ENCODE measurements at places on chromosomes 7 and 10.
A peak's percentile ranks its signal among the peaks of the same experiment; 100 is the strongest.

DNA sequence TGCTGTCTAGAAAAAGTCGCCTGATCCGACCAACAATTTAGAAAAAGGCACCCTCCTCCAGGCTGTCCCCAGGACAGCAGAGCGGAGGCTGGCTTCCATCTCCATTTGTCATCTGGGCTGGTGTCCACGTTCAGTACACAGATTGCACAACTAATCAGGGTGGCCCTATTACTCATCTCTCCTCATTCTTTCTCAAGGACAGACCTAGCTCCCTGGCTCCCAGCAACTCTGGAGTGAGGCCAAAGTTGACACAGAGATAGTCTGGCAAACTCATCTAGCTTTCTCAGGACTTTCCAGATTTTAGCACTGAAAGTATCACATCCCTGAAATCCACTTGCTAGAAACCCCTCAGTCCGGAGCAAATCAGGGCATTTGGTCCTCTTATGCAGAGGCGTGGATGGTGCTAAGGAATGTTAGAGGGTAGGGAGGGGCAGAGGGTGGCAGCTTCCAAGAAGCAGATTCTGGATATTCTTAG is 75.1 kb downstream of the DNAH11 start:
- DNase-seq: no peak

DNA sequence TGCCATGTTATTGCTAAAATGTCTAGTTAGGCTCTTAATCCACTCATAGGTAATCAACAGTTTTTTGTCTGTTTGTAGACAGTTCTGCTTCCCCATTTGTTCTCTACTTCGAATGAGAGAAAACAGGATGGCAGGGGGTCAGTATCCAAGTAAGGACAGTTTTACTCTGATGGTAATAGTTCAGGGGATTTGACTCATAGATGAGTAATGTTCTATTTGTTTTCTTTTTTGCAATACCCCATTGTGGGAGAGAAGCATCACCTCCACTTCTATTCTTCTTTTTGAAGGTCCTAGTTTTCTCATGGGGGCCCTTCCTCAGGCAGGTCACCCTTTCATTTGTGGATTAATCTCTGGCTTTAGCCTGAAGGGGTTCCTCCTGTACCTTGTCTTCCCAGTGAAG is 13.9 kb downstream of the PCLO start:
- no peak for DNase-seq

DNA sequence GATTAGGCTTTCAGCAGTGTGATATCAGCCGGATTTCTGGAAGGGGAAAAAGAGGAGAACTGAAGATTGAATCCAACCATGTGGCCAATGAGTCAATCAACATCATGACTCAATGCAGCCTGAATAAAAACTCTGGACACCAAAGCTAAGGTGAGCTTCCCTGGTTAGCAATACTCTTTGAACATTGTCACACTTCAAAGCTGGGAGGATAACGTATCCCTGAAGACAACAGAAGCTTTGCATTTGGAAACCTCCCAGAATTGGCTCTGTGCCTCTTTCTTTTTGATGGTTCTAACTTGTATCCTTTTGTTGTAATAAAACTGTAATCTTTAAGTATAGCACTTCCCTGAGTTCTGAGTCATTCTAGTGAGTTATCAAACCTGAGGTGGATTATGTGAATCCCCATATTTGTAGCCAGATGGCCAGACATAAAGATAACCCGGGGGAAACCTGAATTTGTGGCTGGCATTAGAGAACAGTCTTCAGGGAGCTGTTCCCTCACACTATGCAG is 284.4 kb downstream of the IPMK start:
- DNase-seq: no peak

DNA sequence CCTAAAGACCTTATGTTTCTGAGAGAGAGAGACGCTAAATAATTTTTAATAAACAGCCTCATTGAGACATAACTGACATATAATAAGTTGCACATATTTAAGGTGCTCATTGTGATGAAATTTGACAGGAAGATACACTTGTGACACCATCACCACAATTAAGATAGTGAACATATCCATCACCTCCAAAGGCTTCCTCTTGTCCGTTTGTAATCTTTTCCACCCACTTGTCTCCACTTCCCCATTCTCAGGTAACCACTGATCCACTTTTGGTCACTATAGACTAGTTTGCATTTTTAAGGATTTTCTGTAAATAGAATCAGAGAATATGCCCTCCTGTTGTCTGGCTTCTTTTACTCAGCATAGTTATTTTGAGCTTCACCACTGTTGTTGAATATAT is 195.1 kb upstream of the WDR11 start:
- DNase-seq: no peak

DNA sequence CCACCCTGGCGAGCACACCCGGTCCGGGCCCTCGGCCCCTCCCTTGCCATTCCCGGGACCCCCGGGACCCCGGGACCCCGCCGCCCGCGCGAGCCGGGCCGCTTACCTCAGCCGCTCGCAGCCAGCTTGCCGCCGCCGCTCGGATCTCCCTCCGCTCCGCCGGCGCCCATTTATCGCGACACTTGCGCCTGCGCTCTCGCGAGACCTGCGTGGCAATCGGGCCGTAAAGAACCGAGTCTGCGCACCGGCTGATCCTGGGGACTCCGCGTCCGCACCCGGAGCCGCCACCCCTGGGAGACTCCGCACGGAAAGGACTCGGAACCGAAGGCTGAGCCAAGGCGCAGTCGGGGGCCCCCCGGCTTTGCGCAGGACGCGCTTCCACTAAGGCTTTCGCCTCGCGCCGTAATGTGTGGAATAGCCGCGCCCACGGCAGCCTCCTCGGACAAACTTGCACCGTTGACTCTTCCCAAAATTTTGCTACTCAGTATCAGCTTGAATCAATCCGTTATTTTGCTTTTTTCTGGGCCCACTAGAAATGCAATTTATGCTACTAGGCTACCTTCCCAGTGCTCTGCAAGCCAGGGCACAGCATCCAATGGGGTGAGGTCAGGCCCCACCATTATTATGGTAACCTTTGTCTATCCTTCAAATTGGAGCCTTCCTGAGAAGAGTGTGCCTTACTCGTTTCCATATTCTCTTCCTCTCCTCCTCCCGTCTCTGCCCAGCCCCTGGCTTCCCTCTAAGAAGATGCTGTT is at the start of gene MAD1L1:
Gene MAD1L1, minus strand, starts transcription at position 180 of the 755 bp plus-strand sequence. CDS start 2,812 bp downstream, outside the sequence.
- DNase-seq: peak; percentile 73

DNA sequence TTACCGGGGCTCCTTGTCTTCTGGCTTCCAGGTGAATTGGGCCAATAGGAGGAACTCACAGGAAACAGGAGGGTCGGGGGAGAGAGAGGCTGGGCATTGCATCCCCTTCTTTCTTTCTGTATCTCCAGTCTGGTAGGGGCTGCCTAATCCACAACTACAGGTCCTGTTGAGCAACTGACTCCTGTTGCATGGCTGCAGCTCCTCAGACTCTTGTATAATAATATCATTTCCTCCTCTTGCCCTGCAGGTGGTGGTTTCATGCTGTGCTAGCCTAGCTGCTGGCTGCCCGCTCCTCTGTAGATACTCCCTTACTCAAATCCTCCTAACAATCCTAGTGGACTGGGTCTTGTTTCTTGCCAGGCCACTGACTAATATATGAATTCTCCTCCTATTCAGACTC is 276.5 kb upstream of the SMIM30 start:
- DNase-seq: no peak

DNA sequence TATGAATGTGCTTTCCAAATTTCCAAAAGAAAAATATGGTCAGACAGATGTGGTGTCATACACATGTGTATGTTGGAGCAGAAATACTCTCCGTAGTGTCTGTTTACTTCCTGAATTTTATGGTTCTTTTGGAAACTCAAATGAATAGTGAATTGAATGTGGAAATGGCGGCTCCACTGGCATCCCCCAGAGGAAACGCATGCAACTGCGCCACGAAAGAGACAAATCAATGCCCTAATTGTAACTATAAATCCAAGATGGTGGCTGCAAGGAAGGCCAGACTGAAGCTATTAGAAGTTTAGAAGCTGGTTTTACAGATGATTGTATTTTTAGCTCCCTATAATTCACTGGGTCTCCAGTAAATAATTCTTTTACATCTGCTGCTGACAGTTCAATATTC is 246.7 kb downstream of the FGFR2 start:
- no peak for DNase-seq

DNA sequence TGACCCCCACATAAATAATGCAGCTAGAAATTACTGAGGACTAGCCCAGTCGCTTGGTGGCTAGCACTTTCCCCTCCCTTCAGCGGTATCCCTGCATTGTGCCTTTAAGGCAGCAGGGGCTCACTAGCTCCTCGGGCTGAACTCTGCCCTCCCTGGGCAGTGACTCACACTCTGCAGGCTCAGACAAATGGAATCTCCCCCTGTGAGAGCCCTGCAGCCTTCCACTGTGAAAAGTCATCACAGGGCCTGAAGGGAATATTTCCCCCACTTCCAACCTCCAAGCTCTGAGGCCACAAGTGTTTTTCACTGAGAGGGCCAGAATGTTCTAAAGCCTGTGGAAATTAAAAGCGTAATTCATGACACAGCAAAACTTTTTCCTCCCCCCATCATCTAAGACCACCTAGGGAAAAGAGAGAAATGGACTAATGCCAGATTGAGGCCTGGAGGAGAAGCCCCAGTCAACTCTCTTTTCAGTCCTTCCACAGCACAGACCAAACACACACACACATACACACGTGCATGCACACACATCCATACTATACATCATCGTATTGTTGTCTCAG is 93.6 kb upstream of the COL1A2 start:
- no peak for DNase-seq

GRCh38 chr7:42493436-42494198 is 256.6 kb upstream of the GLI3 start:
- DNase-seq: no peak

- no peak for DNase-seq
Observed at GRCh38 chr7:156656598-156656997, 16.0 kb downstream of the RNF32 start.

DNA sequence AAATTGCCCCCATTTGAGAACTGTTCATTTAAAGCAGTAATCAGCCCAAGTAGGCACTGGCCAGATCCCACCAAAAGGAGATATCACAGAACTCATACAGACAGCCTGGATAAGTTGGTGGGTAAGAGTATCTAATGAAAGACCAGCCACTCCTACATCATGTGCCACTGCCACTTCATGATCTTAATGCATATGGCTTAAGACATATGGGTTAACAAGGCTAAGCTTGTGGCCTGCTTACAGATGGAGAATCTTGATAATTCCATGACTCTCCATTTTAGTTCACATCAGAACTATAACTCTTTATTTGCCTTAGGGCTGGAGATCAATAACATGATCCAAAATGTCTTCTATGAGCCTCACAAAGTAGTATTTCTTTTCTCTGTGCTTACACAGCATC is 6.8 kb upstream of the IFIT1B start:
- DNase-seq: no peak

DNA sequence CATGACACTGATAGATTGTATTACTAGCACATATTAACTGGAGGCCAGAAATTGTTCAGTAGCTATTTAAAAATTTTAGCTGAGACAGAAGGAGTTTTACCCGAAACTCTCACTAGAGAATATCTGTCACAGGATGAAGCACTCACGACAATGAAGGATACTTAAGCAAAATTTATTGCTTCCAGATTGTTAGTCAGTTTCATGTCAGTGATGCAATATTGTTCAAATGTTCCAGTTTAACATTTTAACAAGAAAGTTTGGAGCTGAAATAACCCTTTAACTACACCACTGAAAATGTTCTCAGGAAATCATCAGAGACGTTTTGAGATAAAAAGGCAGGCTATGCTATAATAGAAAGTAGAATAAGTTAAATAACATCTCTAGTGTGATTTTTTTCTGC is 15.0 kb upstream of the CADPS2 start:
- no peak for DNase-seq

DNA sequence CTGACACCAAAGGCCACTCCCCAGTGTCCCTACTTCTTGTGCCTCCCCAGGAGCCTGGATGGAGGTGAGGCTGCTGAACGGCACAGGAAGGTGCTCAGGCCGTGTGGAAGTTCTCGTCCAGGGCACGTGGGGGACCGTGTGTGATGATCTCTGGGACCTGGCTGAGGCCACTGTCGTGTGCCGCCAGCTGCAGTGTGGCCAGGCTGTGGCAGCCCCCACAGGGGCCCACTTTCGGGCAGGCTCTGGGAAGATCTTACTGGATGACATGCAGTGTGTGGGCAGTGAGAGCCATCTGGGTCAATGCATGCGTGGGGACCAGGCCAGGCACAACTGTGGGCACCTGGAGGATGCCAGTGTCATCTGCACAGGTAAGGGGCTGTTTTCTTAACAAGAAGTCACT is 57.0 kb upstream of the C10orf120 start:
- DNase-seq: no peak

- DNase-seq: no peak
Observed at GRCh38 chr7:155834486-155835048, 22.3 kb upstream of the SHH start.

GRCh38 chr7:65938336-65938895 is 43.6 kb downstream of the GUSB start:
- DNase-seq: no peak

DNA sequence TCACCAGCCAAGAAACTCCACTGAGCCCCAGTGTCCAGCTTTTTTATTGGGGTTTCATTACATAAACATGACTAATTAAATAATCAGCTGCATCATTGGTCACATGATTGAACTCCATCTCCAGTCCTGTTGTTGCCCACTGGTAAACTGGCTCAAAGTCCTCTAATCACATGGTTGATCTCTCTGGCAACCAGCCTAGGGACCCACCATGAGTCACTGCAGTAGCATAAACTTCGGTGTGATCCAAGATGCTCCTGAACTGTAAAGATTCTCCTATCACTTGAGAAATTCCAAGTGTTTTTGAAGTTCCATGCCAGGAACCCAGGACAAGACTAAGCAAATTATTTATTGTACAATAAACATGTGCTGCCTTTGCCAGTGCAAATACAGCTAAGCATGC is 130.4 kb upstream of the AUTS2 start:
- DNase-seq: no peak

DNA sequence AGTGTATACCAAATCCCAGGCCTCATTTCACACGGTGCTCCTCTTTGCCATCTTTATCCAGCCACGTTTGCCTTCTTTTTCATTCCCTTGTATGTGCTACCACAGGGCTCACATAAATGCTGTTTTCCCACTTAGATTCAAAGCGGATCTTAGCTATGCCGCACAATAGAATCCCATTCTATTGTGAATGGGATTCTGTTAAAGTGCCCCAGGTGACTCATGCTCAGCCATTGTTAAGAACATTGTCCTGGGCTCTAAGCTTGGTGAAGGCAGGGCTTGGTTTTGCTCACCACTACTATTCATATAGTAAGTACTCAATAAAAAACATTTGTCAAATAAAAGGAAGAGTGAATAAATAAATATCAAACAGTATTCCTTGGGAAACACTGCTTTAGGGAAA is 72.3 kb upstream of the PHYHIPL start:
- no peak for DNase-seq

DNA sequence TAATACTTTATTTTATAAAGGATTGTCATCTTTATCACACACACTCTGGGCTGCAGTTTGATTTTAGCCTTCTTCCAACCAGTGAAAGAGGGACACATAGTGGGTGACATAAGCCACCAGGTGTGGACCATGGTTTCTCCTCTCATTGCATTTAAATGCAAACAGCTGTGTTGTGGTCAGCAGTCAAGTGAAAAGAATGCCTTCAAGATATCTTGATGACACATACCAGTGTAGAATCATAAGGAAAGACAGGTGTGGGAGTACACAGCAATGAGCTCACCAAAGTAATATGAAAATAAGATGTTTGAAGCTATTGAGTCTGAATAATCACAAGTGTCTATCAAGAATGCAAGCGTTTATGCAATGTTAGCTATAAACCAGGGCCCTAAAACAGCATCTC is 580.0 kb downstream of the XPNPEP1 start:
- DNase-seq: no peak

All from activated T-helper 1 cell treated with anti-CD3 and anti-CD28 coated beads, Interleukin-2, amount 50 U/mL, for 16 hours (primary cell).